ENCODE measurements at places on chromosomes 4 and X.

GRCh38 chr4:104169437-104169836, 325.3 kb downstream of the CXXC4 start:
- DNase-seq: no peak

- DNase-seq: no peak
Measured at GRCh38 chr4:7191546-7192251, 639 bp upstream of the SORCS2 start.

- no peak for DNase-seq
Measured at GRCh38 chr4:112348488-112349158, 51.5 kb downstream of the ALPK1 start.

- DNase-seq: no peak
Measured at GRCh38 chr4:23788460-23788859, 101.4 kb downstream of the PPARGC1A start.

- no peak for DNase-seq
Measured at GRCh38 chr4:7399440-7400234, 35.1 kb downstream of the PSAPL1 start.

Measured in NK-92 treated with Interleukin-12 subunit alpha and Interleukin-12 subunit beta, amount 100 ng/mL, for 24 hours (cell line).